ENCODE measurements at places on chromosomes 1 and 21. TPM values are rescaled to one million over a fixed set of nuclear protein-coding genes. Genes with fewer than 3 reads are reported as not detected.

GRCh38 chr1:86423873-86424272 is at the start of gene CLCA2:
TSS of gene CLCA2 (plus strand) at chr1:86424171. CDS start at chr1:86424248, 77 bp downstream.
- no peak for DNase-seq

DNA sequence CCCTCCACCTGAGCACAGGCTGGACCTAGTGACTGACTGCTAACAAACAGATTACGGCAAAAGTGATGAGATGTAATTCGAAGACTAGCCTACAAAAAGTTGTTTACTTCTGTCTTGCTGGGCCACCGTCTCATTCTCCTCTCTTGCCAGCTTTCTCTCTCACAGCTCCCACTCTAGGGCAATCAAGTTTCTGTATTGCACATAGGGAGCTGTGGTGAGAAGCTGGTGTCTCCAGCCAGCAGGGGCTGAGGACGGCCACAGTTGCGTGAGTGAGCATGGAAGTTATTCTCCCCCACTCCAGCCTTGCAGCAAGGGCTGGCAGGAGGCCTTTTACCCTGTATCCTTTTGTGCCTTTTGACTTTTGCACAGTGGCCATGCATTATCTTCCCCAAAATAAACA is 8.6 kb upstream of the COL6A2 start:
- DNase-seq: peak; percentile 63

KLF17 gene
- total RNA-seq: 0.24 TPM

- DNase-seq: no peak
Observed at GRCh38 chr1:205972491-205973168, 29.4 kb upstream of the SLC26A9 start.

GRCh38 chr21:33608559-33608958 is 20.1 kb upstream of the DONSON start:
- no peak for DNase-seq

All from posterior vena cava (tissue), 2 donors.